ENCODE measurements at places on chromosomes 7 and 10. TPM values are rescaled to one million over a fixed set of nuclear protein-coding genes. Genes with fewer than 3 reads are reported as not detected.

GJC3 gene
- 0.32 TPM for total RNA-seq

TMEM184A gene
- not detected for total RNA-seq

ZNF655 gene
- total RNA-seq: 108 TPM

ALOX5 gene
- 29.6 TPM for total RNA-seq

PSD gene
- total RNA-seq: 2.4 TPM

SVOPL gene
- not detected for total RNA-seq

PODXL gene
- 1.1 TPM for total RNA-seq

INTS1 gene
- 90.5 TPM for total RNA-seq

FAM180A gene
- not detected for total RNA-seq

HOXA3 gene
- not detected for total RNA-seq

CFAP46 gene
- total RNA-seq: not detected

CUZD1 gene
- 3.0 TPM for total RNA-seq

MUC3A gene
- not detected for total RNA-seq

EPHB4 gene
- total RNA-seq: 1.0 TPM

INMT gene
- 5.2 TPM for total RNA-seq

CLDN4 gene
- not detected for total RNA-seq

ING3 gene
- total RNA-seq: 28.1 TPM

TLX1 gene
- total RNA-seq: not detected

LRMDA gene
- total RNA-seq: not detected

EFCAB10 gene
- not detected for total RNA-seq

SUN3 gene
- total RNA-seq: not detected

PPP1R17 gene
- not detected for total RNA-seq

PRKCQ gene
- total RNA-seq: 71.5 TPM

IDI1 gene
- total RNA-seq: 55.5 TPM

PTTG1IP2 gene
- not detected for total RNA-seq

PCDH15 gene
- total RNA-seq: not detected

CTTNBP2 gene
- total RNA-seq: not detected

ZEB1 gene
- 72.0 TPM for total RNA-seq

LRRC17 gene
- total RNA-seq: not detected

CALML3 gene
- not detected for total RNA-seq

PTER gene
- total RNA-seq: 9.6 TPM

AOAH gene
- total RNA-seq: 20.8 TPM

LDB3 gene
- total RNA-seq: not detected

PSAP gene
- total RNA-seq: 192 TPM

ELFN1 gene
- total RNA-seq: 0.10 TPM
